ENCODE measurements at places on chromosomes 3 and 15.

- no peak for DNase-seq
Measured at GRCh38 chr3:9583792-9584191, 30.2 kb upstream of the LHFPL4 start.

DNA sequence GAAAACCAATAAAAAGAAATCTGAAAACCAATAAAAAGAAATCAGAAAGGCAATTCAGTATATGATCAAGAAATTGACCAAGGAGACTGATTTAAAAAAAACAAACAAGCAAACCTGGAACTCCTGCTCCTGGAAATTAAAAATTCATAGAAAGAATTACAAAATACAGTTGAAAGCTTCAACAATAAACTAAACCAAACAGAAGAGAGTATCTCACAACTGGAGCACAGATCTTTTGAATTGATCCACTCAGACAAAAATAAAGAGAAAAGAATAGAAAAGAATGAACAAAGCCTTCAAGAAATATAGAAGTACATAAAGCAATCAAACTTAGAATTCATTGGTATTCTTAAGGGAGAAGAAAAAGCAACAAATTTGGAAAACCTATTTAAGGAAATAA lies 271.4 kb downstream of the MBNL1 start:
- no peak for DNase-seq

DNA sequence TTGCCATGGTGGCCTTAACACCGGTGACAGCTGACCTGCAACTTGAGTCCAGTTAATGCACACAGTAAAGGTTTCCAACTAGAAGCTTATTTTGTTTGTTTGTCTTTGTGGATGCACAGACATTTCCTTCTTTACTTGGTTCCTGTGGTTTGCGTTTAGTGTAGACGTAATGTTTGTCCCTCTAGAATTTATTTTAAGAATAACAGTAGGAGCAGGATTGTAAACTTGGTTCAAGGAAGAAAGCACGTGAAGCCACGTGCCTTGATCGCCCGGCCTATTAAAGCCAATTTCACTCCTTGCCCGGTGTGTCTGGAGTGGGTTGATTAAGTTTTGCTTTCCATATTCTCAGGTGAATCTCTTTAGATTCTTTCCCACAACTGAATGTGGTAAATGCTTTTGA lies 263.2 kb upstream of the C2CD4B start:
- DNase-seq, result no peak

GRCh38 chr15:82174471-82175235 lies 87.9 kb downstream of the EFL1 start:
- DNase-seq, result no peak

DNA sequence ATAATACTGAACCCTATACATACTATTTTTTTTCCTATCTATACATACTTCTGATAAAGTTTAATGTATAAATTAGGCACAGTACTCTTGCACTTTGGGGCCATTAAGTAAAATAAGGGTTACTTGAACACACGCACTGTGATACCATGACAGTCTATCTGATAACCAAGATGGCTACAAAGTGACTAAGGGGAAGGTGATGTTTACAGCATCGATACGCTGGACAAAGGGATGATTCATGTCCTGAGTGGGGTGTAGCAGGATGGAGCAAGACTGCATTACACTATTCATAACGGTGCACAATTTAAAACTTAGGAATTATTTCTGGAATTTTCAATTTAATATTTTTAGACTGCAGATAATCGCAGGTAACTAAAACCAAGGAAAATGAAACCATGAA lies 30.0 kb upstream of the SLC2A2 start:
- DNase-seq, result no peak

DNA sequence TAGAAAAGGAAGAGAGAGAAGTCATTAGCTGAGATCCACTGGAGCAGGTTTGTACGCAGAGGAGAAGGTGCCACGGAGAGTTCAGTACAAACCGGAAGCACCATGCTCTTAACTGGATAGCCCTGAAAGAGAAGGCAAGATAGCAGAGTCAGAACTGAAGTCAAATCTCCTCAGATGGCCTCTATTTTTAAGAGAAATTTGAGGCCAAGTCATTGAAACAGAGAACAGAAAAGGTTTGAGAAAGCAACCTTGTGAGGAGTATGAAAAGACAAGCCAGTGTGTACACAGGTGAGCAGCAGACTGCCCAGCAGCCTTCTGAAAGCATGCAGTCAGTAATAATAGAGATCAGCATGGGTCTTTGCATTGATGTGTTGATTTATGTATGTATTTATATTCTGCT lies 66.1 kb upstream of the SPRED1 start:
- no peak for DNase-seq

- DNase-seq, result no peak
Measured at GRCh38 chr3:4322635-4323034, 19.5 kb downstream of the SETMAR start.

Data from DMS153 (cell line).